Bronchial epithelial cell (primary cell): ENCODE measurements at places on chromosomes 4 and X. TPM values are rescaled to one million over a fixed set of nuclear protein-coding genes. Genes with fewer than 3 reads are reported as not detected.

Gene SPANXN4
- not detected in 2 replicates for total RNA-seq

Gene NAA15
- 31.7 and 35.8 TPM in 2 replicates for total RNA-seq

Gene LRAT
- total RNA-seq = 12.4 and 21.5 TPM in 2 replicates

Gene CYLC1
- not detected in 2 replicates for total RNA-seq

Gene WDR45
- 38.5 and 42.1 TPM in 2 replicates for total RNA-seq

Gene ITGB1BP2
- total RNA-seq = 1.1 and 2.4 TPM in 2 replicates

Gene PFKFB1
- total RNA-seq = 0.13 and 0.26 TPM in 2 replicates

Gene CCDC110
- under 0.01 and 0.13 TPM in 2 replicates for total RNA-seq

Gene SLC30A9
- total RNA-seq = 49.4 and 54.5 TPM in 2 replicates

Gene STK32B
- under 0.01 TPM in 1 of 2 replicates, not detected in the other for total RNA-seq

Gene FRMD7
- not detected in 2 replicates for total RNA-seq

Gene NOA1
- 11.8 and 18.7 TPM in 2 replicates for total RNA-seq

Gene MAMLD1
- under 0.01 and 0.13 TPM in 2 replicates for total RNA-seq

- DNase-seq = no peak
These were observed 1.5 kb downstream of the PITX2 start for GRCh38 chr4:110621328-110621812.

DNA sequence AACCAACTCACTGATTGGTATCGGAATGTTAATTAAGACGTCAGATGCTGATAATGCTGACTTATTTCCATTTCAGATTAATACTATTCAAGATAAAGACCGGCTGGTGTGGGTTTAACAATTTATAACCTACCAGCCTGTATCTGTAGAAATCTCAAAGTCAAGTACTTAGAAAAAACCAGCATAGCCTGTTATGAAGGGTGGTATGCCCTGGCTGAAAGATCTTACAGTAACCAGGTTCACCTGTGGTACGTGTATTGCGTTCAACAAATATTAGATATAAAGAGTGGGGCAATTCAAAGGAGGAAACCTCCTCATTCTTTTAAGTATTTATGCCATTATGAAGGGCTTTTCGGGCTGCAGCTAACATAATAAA, 240.8 kb upstream of the ANXA3 start:
- DNase-seq = no peak

DNA sequence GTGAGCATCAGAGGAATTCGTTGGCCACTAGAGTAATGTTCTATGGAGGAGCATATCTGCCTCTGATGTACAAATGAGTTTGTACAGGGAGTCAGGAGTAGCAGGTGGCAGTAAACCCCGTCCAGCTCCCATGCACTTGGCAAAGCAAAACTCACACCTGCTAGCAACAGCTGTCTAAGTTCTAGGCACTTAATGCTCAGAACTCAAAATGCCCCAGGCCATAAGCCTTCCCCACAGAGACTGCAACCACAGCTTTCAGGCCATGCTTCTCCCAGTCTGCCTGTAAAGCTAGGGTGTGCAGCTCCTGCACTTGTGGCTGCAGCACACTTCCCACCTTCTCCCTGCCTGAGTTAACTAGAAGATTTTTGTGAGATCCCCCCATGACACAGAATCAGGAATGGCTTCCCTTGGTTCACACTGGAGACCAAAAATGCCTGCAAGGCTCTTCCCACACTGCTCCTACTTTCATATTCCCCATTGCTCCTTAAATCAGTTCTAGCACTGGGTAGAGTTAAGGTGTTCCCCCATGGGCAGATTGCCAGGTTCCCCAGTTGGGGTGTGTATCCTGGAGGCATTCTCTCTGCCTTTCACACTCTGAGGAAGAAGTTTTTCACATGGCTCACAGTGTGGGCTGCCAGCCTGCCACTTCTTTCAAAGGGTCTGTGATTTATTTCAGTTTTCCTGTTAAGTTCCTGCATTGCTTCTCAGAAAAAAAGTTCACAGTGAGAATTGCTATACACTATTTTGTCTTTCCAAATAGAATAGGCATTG, 189.9 kb downstream of the STPG2 start:
- no peak for DNase-seq

- DNase-seq = peak; percentile 94
These were observed 29.6 kb downstream of the PDGFC start for GRCh38 chr4:156941940-156942548.

GRCh38 chr4:29081234-29081955, 1638.8 kb upstream of the PCDH7 start:
- DNase-seq = peak; percentile 5

GRCh38 chr4:25484243-25484721, 107.2 kb downstream of the ANAPC4 start:
- peak; percentile 93 for DNase-seq

- no peak for DNase-seq
These were observed 14.2 kb upstream of the FGF16 start for GRCh38 chrX:77433001-77433400.

GRCh38 chr4:80085081-80085480, 12.1 kb upstream of the ANTXR2 start:
- DNase-seq = no peak

DNA sequence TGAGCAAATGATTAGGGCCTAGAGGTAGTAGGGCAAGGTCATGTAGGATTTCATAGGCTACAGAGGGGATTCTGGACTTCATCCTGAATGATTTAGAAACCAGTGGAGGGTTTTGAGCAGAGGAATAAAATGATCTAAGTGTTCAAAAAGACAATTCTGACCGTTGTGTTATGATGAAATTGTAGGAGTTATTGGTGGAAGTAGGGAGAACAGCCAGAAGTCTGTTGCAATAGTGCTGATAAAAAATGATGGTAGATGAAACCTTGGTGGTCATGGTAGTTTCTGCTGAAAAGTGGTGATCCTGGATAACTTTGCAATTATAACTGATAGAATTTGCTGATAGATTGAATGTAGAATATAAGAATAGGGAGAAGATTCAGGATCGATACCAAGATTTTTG, 60.2 kb downstream of the MID1IP1 start:
- no peak for DNase-seq

DNA sequence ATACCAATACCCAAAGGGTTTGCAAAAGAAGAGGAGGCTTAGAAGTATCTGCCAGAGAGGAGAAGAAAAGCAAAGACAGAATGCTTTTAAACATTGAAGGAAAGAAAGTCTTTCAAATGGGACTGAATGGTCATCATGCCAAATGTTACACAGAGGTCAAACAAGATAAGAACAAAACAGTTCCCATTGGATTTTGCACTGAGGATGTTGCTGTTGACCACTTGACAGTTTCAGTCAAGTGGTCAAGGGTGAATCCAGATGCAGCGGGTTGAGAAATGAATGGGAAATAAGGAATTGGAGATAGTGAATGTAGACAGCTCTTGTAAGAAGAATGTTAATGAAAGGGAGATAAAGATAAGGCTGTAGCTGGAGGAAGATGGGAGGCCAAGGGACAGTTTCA, 64.8 kb upstream of the FGG start:
- DNase-seq = no peak

GRCh38 chr4:184955636-184956035, 62.7 kb upstream of the HELT start:
- no peak for DNase-seq

DNA sequence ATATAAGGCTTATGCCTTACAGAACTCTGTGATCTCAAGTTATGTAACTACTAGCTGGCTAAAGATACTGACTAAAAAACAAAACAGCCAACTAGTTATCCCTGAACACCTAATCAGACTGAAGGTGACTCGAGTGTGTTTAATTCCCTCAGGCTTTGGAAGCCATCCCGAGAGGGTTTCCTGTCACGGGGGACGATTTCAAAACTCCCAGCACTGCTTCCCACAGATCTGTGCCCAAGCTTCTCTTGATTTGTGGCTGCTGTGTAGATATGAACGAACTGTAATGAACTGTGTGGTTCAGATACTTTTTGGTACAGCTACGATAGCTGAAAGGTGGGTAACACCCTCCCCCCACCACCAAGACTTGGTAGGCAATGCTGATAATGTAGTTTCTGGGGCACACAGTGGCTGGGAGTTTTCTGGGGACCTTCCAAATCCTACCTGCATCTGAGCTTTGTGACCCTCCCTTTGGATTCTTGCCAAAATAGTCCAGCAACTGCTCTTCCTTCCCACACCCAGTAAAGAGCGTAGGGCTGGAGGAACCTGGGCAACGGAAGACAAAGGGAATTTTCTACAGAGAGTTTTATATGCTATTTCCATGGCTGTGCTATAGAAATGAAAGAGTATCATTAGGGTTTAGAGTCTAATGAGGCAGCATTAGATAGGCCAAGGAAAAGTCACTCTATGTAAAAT, 148.8 kb downstream of the MGST2 start:
- peak; percentile 68 for DNase-seq

GRCh38 chr4:184280137-184280536, 62.5 kb upstream of the ENPP6 start:
- no peak for DNase-seq

GRCh38 chr4:101708293-101709039, 82.1 kb upstream of the BANK1 start:
- DNase-seq = peak; percentile 37

DNA sequence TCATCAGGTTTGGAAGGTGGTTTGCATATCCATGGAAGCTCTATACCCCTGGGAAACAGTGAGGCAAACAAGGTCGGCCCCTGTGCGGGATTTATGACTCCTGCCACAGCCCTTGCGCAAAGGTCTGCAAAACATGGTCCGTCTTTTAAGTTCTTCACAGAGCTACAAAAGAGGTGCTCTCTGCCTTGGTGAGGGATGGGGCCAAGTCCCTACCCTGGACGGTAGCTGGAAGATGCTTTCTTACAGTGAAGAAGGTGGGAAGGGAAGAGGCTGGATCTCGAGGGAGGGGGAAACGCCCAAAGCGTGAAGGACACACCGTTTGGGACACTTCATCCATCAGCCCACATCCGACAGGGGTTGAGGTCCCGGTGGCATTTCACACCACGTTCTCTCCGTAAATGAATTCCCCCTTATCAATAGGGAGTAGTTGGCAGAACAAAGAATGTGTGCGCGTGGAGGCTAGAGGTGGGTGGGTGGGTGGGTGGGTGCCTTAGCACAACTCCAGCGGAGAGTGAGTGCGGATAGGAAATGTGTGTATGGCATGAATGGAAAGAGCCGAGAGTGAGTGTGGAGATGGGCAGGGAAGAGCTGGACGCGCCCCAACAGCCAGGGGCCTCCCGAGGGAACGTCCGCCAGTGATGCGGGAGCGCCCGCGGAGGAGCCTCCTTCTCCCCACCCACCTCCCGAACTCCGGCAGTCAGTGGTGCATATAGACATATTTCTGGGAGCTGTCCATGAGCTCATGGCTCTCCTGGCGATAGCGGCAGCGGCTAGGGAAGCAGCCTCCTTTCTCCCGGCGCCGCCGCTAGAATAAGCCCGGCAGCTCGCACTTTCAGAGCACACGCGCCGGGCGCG, 68.3 kb downstream of the LARP7 start:
- peak; percentile 45 for DNase-seq

GRCh38 chrX:50281253-50281652, 76.7 kb downstream of the CCNB3 start:
- DNase-seq = no peak
